Inflammatory macrophage (primary cell): ENCODE measurements at places on chromosomes 6 and 20.

DNA sequence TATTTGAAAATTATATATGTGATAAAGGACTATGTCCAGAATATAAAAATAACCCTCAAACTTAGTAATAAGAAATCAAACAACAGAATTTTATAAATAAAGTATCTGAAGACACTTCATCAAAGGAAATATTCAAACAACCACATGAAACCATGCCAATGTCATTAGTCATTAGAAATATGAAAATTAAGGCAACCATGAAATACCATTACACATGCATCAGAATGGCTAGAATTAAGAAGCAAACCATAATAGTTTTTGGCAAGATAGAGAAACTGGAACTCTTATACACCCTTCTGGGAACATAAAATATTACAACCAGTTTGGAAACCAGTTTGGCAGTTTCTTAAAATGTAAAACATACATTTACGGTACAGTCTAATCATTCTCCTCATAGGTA is 137.2 kb upstream of the ADGRB3 start:
- no peak for DNase-seq

GRCh38 chr20:57166568-57167291 is 99.7 kb downstream of the BMP7 start:
- DNase-seq: no peak

GRCh38 chr6:97133067-97133466 is 149.9 kb downstream of the MMS22L start:
- DNase-seq: no peak

- DNase-seq: peak; percentile 66
These were observed 38.6 kb downstream of the OVOL2 start for GRCh38 chr20:18019068-18019467.

DNA sequence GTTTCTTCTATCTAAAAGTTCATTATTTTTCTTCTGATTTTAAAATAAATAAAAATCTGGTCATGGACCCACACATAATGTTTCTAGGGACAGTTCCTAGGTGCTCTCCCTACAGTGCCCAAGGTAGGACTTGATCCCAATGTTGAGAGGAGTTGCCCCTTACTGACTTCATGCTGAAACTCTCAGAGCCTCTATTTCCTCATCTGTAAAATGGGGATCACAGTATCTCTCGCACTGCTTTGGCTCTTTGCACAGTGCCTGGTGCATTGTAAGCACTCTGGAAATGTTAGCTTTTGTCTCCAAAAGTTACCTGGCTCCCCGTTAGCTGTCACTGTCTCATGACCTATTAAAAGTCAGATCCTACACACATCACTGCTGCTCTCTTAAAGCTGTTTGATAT is 205.5 kb downstream of the TSHZ2 start:
- DNase-seq: no peak

DNA sequence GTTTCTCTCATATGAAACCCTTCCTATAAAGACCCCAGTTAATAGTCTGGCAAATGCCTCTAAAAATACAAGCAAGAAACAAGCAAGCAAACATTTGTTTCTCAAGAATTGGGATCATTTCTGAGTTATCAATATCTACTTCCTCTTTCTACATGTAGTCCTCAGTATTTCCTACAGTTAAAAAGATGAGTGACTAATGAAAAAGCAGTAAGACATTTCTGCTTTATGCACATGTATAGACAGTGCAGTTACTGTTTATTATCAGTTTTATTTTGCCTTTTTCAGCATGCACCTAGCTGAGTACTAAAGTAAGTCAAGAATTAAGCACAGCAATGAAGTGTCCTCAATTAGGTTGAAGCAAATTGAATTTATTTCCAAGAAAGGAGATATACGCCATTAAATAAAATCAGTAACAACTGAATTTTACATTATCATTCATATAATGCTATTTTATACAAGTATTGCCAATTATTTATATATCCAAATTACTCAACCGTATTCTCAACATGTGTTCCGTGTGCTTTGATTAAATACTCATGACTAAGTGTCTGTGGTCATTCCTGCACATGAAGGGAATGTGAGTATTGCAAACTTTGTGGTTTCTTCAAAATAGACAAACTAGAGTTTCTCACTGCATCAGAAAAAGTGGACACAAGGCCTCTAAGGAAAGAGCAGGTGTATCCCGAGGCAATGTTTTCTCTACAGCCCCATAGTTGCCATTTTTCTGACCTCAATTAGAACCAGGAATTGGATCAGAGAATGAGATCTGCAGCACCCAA is 159.3 kb upstream of the MARCKS start:
- DNase-seq: peak; percentile 23

- peak; percentile 42 for DNase-seq
These were observed 6.3 kb downstream of the SDCBP2 start for GRCh38 chr20:1322511-1323245.

GRCh38 chr6:22526736-22527135 is 42.6 kb upstream of the HDGFL1 start:
- no peak for DNase-seq
